ENCODE measurements at places on chromosomes 3 and 15. TPM values are rescaled to one million over a fixed set of nuclear protein-coding genes. Genes with fewer than 3 reads are reported as not detected.

- H3K4me1 ChIP-seq = no peaks in the 10 kb centered on the region
- no peak overlapping the region for H3K27ac ChIP-seq
- H3K27me3 ChIP-seq = no peaks in the 10 kb centered on the region
- no peak for DNase-seq
- H3K36me3 ChIP-seq = no peaks in the 10 kb centered on the region
Measured at GRCh38 chr3:140903196-140903595, 38.4 kb upstream of the SLC25A36 start.

DNA sequence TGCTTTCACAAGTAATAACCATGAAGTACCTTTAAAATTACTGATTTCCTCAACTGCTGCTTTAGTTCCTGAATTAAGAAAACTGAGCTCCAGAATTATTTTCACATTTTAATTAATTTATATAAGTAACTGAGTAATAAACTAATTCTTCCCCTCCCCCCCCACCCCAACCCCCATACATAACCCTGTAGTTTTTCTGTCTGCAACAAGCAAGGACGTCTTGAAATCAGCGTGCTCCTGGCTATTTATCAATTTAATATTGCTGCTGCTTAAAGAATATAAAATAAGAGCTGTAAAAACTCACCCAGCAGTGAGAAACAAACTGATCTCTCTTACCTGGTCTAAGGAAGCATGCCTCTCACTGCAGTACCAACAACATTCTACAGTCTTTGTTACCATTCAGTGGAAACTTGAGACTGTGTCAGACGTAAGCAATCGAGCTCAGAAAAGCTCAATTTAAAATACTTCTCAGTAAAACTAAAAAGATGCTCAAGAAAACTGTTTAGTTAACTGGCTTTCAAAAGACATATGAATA is 121.0 kb downstream of the TFDP2 start:
- peaks cover 21% of the 10 kb centered on the region for H3K4me1 ChIP-seq
- no peak for DNase-seq
- peak overlapping the region; percentile 55 for H3K4me3 ChIP-seq
- H3K36me3 ChIP-seq = no peaks in the 10 kb centered on the region
- H3K27me3 ChIP-seq = no peaks in the 10 kb centered on the region
- H3K27ac ChIP-seq = peak overlapping the region; percentile 44

GRCh38 chr3:161070252-161070930 is 34.8 kb downstream of the B3GALNT1 start:
- H3K36me3 ChIP-seq = no peaks in the 10 kb centered on the region
- no peaks in the 10 kb centered on the region for H3K27me3 ChIP-seq
- H3K4me1 ChIP-seq = peaks cover 17% of the 10 kb centered on the region
- no peak overlapping the region for H3K27ac ChIP-seq

GRCh38 chr15:69131362-69132220 is 28.8 kb upstream of the GLCE start:
- DNase-seq = peak; percentile 55
- H3K4me1 ChIP-seq = peaks cover 33% of the 10 kb centered on the region
- H3K4me3 ChIP-seq = no peak overlapping the region
- peak overlapping the region; percentile 67 for H3K27ac ChIP-seq
- no peaks in the 10 kb centered on the region for H3K27me3 ChIP-seq

DNA sequence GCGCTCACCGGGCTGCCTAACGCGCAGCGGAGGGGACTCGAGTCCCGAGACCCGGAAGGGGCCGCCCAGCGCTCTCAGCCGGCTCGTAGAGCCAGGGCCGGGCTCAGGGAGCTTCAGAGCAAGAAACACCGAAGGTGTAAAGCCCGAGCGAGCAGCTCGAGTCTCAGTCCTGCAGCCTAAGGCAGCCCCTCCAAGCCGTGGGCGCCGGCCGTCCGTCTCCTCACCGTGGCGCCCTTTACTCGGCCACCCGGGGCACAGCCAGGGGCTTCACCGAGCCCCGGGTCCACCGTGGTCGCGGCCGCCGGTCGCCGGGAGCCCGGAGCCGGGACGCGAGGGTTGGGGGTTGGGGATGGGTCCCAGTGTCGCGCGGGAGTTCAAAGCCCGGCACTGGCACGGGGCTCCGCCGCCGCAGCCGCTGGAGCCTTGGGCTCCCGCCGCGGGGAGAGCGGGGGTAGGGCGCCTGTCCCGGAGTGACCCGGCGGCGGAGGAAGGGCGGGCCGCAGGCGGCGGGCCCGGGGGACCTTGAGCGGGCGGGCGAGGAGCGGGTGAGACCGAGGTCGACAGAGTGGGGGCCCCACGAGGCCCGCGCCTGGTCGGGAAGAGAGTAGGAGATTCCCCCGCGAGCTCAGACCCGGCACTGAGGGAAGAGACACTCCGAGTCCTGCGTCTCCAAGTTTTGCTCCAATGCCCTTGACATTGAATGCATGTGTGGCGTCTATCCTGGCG is 26.9 kb upstream of the THRB start:
- H3K36me3 ChIP-seq = no peaks in the 10 kb centered on the region
- peak overlapping the region; percentile 84 for H3K27ac ChIP-seq
- H3K4me1 ChIP-seq = peaks cover 11% of the 10 kb centered on the region

DNA sequence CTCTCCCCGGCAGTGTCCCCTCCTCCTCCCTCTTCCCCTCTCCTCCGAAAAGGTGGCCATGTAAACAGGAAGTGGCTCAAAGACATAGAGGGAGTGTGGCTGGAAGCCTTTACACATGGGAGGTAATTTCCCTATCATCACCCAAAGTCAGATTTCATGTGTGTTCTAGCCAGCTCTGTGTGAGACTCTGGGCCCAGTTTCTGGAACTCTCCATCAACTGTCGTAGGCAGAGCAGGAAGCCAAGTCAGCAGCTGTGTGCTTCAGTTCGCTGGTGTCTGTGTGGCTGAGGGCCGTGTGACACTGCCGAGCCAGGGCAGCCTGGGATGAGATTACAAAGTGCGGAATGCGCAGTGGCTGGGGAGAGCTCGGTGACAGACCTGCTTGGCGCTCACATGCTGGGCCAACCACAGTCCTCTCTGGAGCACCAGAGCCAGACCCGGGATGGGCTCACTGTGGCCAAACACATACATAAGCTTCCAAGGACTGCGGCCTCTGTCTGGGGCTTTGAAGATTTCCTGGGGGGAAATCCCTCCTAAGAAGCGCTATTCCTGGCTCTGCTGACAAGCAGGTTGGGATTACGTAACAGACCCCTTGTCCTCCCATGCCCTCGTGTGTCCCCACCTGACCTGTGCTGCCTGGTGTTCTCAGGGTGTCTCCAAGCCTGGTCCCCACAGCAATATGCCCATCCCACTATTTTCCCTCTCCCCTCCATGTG is 50.7 kb downstream of the UMPS start:
- peak; percentile 61 for DNase-seq
- peaks cover 28% of the 10 kb centered on the region for H3K4me1 ChIP-seq
- H3K27me3 ChIP-seq = no peaks in the 10 kb centered on the region
- peaks cover 4% of the 10 kb centered on the region for H3K36me3 ChIP-seq
- H3K4me3 ChIP-seq = no peak overlapping the region
- peak overlapping the region; percentile 82 for H3K27ac ChIP-seq

DNA sequence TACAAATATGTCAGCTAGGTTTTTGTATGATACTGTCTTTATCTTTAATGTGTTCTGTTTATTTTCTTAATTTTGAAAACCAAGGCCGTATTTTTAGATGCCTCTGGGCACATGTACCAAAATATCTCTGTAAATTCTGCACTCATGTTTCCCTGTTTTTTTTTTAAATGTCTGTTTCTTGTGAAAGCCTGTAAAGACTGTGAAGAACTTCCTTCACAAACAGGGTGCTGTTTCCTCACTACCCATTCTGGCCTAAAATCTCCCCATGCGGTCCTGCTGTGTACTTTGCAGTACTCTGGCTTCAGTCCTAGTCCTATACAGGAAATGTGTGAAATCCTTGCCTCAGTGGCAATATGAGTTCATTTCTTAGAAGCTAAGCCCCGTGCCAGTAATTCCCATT is 133.4 kb upstream of the ZBTB20 start:
- no peak overlapping the region for H3K27ac ChIP-seq
- no peak overlapping the region for H3K4me3 ChIP-seq
- no peaks in the 10 kb centered on the region for H3K36me3 ChIP-seq

GRCh38 chr15:49649987-49650386 is 29.1 kb downstream of the DTWD1 start:
- H3K36me3 ChIP-seq = no peaks in the 10 kb centered on the region
- H3K27me3 ChIP-seq = no peaks in the 10 kb centered on the region
- no peak overlapping the region for H3K4me3 ChIP-seq

DNA sequence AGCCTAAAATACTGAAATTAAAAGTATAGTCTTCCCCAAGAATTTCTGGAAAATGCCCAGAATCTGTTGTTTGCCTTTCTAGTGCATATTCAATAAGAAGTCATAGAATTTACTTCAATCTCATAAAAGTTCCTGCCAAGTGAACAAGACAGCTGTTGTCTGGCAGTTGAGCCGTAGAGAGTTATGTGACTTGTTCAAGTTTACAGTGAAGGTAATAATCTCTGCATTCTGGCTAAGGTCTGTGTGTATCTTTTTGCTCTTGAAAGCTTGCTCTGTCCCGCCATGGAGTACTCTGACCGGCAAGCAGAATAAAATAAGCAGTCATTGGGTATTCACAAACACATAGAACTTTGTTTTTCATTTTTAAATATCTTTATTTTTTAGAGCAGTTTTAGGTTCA is 77.8 kb downstream of the GHSR start:
- H3K27me3 ChIP-seq = no peaks in the 10 kb centered on the region
- no peak overlapping the region for H3K4me3 ChIP-seq
- no peak for DNase-seq
- no peak overlapping the region for H3K27ac ChIP-seq
- H3K4me1 ChIP-seq = no peaks in the 10 kb centered on the region

- H3K4me3 ChIP-seq = no peak overlapping the region
- H3K27me3 ChIP-seq = no peaks in the 10 kb centered on the region
- no peaks in the 10 kb centered on the region for H3K36me3 ChIP-seq
- H3K27ac ChIP-seq = no peak overlapping the region
Measured at GRCh38 chr3:188798556-188799145, 373.1 kb upstream of the TPRG1 start.

GRCh38 chr15:86837294-86838061 is 757.8 kb downstream of the AGBL1 start:
- no peak overlapping the region for H3K27ac ChIP-seq
- H3K27me3 ChIP-seq = no peaks in the 10 kb centered on the region
- H3K4me3 ChIP-seq = no peak overlapping the region
- no peak for DNase-seq

DNA sequence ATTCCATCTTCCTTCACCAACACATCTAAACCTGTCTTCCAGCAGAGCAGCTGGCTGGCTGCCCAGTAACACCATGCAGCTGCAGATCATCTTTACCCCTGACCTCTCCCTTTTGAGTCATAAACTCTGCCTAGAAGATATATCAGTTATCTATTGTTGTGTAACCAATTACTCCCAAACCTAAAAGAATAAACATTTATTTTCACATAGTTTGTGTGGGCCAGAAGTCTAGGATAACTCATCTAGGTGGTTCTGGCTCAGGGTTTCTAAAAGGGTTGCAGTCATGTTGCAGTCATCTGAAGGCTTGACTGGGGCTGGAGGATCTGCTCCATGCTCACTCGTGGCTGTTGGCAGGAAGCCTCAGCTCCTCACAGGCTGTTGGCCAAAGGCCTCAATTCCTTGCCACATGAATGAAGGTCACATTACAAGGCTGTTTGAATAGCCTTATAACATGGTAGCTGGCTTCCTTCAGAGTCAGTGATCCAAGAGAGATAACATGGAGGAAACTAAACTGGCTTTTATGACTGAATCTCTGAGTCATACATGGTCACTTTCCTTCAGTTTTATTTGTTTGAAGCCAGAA is 92.8 kb downstream of the GOLIM4 start:
- no peak overlapping the region for H3K4me3 ChIP-seq
- no peaks in the 10 kb centered on the region for H3K27me3 ChIP-seq
- no peak for DNase-seq
- H3K36me3 ChIP-seq = no peaks in the 10 kb centered on the region

The C3orf49 gene
- not detected for total RNA-seq

The B3GALNT1 gene
- total RNA-seq = 25.8 TPM

The PRR23A gene
- not detected for total RNA-seq

The UBAP1L gene
- total RNA-seq = 4.1 TPM

The DBR1 gene
- 17.5 TPM for total RNA-seq

The CNTN4 gene
- total RNA-seq = 10.4 TPM

Data from lower lobe of right lung (tissue), 2 donors.